ENCODE measurements at places on chromosomes 1 and 21.

DNA sequence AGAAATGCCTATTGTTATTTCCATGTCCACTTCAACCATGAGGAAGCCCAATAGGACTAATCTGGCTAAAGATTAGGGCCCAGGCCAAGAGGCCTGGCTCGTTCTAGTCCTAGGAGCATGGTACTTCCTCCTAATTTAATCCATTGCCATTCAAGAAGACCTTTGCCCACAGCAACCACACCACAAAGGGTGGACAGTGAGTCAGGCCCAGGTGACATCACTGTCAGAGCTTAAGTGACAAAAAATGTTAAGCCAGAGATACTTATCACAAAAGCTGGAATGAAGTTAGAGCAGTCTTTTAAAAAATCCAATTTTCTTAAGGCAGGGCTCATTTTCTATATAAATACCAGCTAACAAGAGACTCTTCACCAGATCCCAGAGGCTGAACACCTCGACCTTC lies at the start of gene SPRR3:
Gene SPRR3, plus strand, starts transcription at position 368 of the 400 bp plus-strand sequence. CDS start 1,272 bp downstream, outside the sequence.
- DNase-seq = no peak

DNA sequence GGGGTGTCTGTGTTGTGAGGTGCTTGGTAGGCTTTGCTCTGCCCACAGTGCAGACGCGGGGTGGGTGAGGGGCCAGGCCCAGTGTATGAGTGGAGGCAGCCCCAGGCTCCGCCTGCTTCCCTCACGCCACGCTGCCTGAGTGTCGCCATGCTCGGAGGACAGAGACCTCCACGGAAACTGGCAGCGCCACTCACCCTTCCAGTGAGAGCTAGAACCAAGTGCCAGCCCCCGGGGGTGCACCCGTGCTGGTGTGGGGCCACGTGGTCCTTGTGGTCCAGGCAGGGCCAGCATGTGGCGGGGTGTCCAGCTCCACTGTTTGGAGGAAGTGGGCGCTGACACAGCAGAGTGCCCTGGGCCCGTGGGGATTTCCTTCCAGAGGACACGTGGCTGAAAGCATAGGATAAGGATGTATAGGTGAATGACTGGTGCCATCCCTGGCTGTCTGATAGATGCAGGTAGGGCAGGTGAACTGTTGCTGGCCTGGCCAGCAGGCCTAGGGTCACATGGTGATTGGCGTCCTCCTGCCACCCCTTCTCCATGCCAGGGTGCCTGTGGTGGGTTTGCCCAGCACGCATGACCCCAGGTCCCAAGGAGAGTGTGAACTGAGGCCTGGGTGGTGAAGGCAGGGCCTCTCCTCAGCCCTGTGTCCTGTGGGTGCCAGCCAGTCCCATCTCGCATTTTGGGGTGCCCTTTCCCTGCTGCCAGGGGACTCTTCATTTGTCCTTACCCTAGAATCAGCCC lies 3.8 kb downstream of the LRRC3 start:
- DNase-seq = no peak

DNA sequence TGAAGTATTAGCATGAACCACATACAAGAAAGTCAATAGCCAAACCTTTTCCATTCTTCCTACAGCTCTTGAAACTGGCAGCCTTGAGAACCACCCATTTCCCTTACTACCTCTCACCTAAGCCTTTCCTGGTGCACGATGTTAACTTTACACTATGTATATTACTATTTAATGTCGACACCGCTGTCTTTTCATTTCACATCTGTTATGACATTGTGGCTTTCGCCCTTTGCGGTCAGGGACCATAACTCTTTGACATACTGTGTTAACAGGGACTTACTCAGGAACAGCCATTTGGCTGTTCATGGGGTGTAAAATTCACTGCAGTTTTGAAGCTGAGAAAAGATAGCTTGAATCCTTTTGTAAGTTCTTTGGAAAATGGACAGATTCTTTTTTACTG lies 21.1 kb upstream of the GPR88 start:
- DNase-seq = no peak

- DNase-seq = no peak
These were observed 1359.6 kb downstream of the PLA2G4A start for GRCh38 chr1:188188317-188188716.

DNA sequence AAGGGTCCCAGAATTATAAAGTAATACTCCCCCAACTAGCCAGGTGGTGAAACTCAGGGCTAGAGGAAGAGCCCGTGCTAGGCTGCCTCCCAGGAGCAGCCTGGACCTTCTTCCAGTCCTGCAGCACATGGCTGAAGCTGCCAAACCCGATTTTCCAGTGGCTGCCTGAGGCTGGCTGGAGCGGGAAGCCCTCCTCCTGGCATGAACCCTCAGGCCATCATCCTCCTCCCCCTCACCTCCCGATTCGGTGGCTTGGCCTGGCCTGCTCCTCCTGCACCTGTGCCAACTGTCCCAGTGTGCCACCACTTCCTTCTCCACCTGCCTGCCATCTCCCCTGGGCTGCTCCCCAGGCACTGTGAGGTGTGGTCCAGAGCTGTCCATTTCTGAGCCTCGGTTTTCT lies 3.0 kb upstream of the TSPAN1 start:
- no peak for DNase-seq

DNA sequence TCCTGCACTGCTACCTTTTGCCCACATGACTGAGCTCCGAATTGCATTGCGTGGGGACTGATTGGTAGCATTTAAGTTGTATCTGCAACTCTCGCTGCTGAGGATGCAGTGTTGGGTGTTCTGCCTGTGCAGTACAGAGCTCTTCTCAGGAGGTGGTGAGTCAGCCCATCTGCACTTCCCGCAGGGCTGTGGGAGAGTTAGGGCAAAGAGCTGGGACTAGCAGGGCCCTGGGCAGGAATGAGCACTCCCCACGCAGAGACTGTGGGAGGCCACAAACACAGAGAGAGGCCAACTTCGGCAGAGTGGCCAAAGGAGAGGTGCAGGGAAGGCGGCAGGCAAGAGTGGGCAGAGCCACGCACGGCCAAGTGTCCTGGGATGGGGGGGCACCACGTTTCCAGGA lies 244.7 kb downstream of the SIPA1L2 start:
- peak; percentile 82 for DNase-seq

DNA sequence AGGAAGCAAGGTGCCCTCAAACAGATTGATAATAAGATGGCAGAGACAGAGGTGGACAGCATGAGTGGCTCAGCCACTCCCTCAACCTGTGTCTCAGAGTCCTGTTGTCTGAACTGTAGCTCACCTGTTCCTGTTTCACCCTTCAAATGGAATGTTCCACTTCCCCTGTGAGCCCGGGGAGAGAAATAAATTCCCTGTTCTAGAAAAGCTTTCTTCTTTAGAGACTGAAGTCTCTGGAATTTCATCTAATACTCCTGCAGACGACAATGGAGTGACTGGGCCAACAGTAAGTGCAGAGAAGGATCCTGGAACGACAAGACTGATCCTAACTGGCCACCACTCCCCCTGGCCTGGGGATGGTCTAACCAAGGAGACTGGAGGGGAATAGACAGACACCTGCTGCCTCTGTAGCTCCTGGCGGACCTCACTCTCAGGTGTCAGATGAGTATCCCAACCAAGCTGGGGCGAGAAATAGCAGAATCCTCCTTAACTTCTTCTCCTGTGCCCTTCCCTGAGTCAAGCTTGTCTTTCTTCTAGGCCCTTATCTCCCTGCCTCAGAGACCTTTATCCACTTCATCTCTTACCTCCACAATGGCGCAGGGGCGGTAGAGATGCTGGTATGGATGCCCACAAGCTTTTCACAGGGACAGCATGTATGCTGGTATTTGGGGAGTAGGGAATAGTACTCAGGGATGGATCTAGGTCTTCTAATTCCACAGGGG lies 45.4 kb downstream of the PLEKHA6 start:
- no peak for DNase-seq

DNA sequence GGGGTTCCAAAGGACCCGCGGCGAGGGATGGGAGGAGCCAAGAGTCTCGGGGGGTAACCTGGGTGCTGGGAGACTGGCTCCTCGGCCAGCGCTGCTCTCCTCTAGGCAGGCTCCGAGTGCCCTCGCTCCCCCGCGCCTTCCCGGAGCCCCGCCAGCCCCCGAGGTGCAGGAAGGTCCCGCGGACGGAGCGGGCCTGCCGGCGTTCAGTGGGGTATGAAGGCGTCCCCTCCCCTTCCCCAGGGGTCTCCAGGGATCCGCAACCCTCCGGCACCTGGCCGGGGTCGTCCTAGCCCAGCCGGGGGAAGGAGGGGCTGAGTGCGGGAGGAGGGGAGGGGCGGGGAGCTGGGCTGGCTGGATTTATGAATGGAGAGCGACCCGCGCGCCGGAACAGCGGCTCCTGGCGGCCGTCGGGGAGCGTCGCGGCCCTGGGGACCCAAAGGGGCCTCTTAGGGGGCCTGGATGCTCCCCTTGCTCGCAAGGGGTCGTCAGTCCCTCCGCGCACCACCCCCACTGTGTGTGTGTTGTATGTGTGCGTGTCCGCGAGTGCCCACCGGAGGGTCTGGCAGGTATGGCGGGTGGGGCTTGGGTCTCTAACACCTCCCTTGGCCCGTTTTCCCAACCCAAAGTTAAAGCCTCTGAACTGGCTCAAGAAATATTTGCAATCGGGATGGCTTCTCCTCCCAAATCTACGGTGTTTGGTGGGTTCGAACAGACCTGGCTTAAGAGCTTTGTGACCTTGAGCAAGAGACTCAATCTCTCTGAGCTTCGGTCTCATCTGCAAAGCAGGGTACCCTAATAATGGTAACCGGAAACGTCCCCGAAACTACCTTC lies 642 bp downstream of the HCRTR1 start:
- peak; percentile 28 for DNase-seq

DNA sequence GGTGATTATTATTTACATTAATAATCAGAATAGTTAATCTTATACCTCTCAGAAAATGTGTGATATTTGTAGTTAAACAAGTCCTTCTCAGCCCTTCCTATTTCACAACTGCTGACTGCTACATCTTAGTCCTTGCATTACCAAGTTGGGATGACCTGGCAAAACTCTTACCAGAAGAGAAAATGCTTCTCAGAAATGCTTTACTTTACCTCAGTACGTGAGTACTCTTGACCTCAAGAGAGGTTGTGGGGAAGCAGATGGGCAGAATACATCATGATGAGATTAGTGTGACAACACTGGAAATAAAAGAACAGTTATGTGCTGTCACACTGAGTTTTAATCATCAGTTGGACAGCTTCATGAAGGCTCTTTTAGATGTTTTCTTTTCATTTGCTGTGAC lies 16.2 kb downstream of the CFAP126 start:
- no peak for DNase-seq

GRCh38 chr1:46580140-46580903 lies 23.7 kb downstream of the MKNK1 start:
- no peak for DNase-seq

- peak; percentile 46 for DNase-seq
These were observed 18.2 kb upstream of the FCGR2A start for GRCh38 chr1:161486806-161487741.

- DNase-seq = no peak
These were observed 277.2 kb upstream of the GJB5 start for GRCh38 chr1:34477632-34478141.

DNA sequence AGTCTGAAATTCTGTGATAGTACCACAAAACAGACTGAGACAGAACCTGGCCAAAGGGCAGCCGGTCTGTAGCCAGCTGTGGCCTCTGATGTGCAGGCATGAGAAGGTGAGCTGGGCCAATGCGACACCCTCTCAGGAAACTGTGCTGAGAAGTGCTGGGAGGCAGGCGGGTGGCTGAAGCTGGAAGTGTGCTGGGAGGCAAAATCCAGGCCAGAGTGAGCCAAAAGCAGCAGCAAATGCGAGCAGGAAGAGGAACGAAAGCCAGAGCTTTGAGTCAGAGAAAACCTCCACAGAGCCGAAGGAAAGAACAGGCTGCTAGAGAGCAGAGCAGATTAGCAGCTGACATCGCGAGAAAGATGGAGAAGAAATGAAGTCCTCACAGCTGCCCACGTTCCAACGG lies 10.2 kb upstream of the ATP13A2 start:
- no peak for DNase-seq

DNA sequence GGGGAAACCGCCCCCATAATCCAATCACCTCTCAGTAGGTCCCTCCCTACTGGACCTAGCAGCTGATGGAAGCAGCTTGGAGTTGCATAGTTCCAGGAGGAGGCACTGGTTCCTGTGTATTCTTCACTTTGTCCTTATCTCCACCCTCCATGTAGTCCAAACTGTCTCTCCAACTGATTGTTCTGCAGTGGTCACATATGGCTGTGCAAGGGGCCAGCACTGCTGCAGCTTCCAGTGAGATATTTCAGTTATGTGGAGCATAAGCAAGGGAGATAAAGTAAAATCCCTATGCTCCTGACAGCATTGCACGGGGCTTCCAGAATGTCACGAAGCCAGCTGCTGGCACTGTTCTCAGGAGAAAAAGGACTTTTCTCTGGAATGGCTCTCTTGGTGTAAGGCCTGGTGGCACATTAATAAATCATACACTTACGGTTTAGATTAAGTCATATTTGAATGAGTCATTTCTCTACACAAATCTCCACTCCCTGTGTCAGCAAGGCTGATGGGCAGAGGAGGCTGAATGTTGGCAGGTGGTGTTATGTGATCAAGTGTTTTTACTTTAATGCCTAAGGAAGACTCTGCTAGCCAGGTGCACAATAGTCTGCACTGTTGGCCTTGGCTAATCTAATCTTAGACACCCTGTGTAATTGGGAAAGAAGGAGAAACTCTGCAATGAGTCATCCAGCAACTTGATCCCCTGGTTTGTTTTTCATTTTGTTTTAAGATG lies 93.4 kb downstream of the KCNK1 start:
- DNase-seq = peak; percentile 33

DNA sequence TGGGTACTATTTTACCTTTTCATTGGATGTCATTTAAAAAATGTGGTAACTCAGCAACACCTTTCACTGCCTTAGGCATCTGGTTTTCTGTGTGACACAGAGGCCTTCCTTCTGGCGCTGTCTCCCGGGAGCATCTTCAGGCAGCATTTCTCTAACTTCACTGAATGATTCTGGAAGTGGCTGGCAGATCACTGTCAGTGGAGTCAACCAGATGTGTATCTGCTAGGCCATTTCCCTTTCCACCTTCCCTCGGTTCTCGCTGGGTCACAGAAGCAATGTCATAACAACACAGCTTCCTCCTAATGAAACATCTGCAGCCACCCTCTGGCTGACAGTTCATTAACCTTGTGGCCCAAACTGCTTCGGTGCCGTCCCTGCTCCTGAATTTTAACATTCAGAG lies 137.8 kb downstream of the KIF26B start:
- no peak for DNase-seq

- DNase-seq = peak; percentile 26
These were observed 230.4 kb downstream of the PDE4B start for GRCh38 chr1:66022904-66023620.

- DNase-seq = peak; percentile 5
These were observed 4.9 kb upstream of the GBP1 start for GRCh38 chr1:89069951-89070350.

- no peak for DNase-seq
These were observed 14.2 kb downstream of the RIMS3 start for GRCh38 chr1:40651138-40651857.

- DNase-seq = no peak
These were observed 1338.7 kb upstream of the ADGRL2 start for GRCh38 chr1:80462006-80462405.

Measured in astrocyte of the spinal cord (primary cell).